Breast epithelium (tissue), 4 donors: ENCODE measurements at places on chromosomes 2 and 18. TPM values are rescaled to one million over a fixed set of nuclear protein-coding genes. Genes with fewer than 3 reads are reported as not detected.

- H3K27ac ChIP-seq = no peak overlapping the region
- no peak overlapping the region for H3K4me3 ChIP-seq
- no peak for DNase-seq
- no peaks in the 10 kb centered on the region for H3K36me3 ChIP-seq
These were observed 6.6 kb upstream of the OXER1 start for GRCh38 chr2:42770288-42771131.

- no peak overlapping the region for H3K27ac ChIP-seq
- no peaks in the 10 kb centered on the region for H3K36me3 ChIP-seq
- H3K27me3 ChIP-seq = no peaks in the 10 kb centered on the region
These were observed 234.5 kb downstream of the HDAC4 start for GRCh38 chr2:239166201-239166834.

- no peak for DNase-seq
- no peak overlapping the region for H3K4me3 ChIP-seq
- no peaks in the 10 kb centered on the region for H3K36me3 ChIP-seq
- H3K27ac ChIP-seq = no peak overlapping the region
These were observed 397.8 kb downstream of the METTL4 start for GRCh38 chr18:2173486-2173885.

GRCh38 chr2:44098891-44099290 lies 69.8 kb upstream of the PPM1B start:
- H3K27me3 ChIP-seq = no peaks in the 10 kb centered on the region
- no peak overlapping the region for H3K27ac ChIP-seq
- no peaks in the 10 kb centered on the region for H3K4me1 ChIP-seq
- H3K36me3 ChIP-seq = no peaks in the 10 kb centered on the region
- H3K4me3 ChIP-seq = no peak overlapping the region

- no peaks in the 10 kb centered on the region for H3K27me3 ChIP-seq
- H3K4me3 ChIP-seq = peak overlapping the region; percentile 31
- H3K36me3 ChIP-seq = no peaks in the 10 kb centered on the region
- H3K4me1 ChIP-seq = no peaks in the 10 kb centered on the region
- DNase-seq = peak; percentile 40
These were observed 12.7 kb downstream of the NEU4 start for GRCh38 chr2:241821460-241822263.

- no peak for DNase-seq
- no peaks in the 10 kb centered on the region for H3K4me1 ChIP-seq
- H3K36me3 ChIP-seq = no peaks in the 10 kb centered on the region
- H3K4me3 ChIP-seq = no peak overlapping the region
These were observed 835.7 kb downstream of the DCDC2C start for GRCh38 chr2:4539121-4539520.

DNA sequence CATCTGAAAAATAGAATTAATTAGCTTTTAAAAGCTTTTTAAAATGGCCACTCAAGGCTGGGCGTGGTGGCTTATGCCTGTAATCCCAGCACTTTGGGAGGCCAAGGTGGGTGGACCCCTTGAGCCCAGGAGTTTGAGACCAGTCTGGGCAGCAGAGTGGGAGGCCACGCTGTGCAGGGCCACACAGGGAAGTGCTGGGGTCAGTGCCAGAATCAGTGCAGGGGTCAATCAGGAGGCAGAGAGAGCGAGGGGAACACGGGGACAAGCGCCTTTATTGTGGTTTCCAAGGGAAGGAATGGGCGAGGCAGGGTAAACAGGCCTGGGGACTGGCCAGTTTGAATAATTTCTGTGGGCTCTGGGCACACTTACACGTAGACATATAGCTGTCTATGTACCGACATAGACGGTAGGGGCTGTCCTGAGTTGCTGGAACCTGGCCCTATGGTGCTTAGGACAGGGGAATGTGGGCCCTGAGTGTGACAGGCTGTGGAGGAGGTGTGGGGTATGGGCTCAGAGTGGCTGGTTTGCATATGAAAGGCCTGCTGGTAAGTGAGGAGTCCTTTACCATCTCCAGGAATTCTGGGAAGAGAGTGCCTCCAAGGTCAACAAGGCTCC lies 42.9 kb downstream of the DYSF start:
- H3K27ac ChIP-seq = no peak overlapping the region
- H3K4me3 ChIP-seq = no peak overlapping the region
- H3K27me3 ChIP-seq = no peaks in the 10 kb centered on the region
- H3K36me3 ChIP-seq = no peaks in the 10 kb centered on the region
- no peak for DNase-seq
- no peaks in the 10 kb centered on the region for H3K4me1 ChIP-seq

DNA sequence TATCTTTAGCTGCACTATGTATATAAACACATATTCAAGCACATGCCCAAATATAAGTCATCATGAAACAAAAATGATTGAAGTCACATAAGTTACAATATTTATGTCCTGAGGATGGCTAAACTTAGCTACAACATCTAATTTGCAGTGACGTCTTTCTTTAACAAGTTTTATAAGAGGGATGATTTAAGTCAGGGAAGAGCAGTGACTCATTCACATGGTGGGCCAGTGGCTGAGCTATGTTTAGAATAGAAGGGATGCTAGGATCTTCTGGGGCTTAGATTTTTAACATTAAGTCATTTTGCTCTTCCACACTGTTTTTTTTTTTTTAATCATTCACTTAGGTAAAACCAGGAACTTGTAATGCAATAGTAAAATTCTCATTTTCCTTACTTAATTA lies 22.3 kb downstream of the ADCYAP1 start:
- H3K27me3 ChIP-seq = peaks cover 4% of the 10 kb centered on the region
- no peaks in the 10 kb centered on the region for H3K4me1 ChIP-seq
- H3K27ac ChIP-seq = no peak overlapping the region
- no peak overlapping the region for H3K4me3 ChIP-seq

DNA sequence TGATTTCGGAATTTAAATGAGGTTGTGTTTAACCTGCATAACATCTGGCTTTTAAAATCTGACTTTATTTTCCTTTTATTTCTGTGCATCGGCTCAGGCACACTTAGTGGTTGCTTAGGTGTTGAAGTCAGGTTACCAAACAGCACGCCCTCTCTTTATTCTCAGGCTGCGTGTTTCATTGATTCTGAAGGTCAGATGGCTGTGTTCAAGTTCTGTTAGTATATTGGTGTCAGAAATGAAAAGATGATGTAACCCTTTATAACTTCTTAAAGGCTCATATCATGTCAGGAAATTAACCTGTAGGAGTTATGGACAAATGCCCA lies 246.5 kb downstream of the LDLRAD4 start:
- no peak overlapping the region for H3K27ac ChIP-seq
- no peaks in the 10 kb centered on the region for H3K36me3 ChIP-seq
- H3K27me3 ChIP-seq = no peaks in the 10 kb centered on the region
- H3K4me1 ChIP-seq = no peaks in the 10 kb centered on the region

DNA sequence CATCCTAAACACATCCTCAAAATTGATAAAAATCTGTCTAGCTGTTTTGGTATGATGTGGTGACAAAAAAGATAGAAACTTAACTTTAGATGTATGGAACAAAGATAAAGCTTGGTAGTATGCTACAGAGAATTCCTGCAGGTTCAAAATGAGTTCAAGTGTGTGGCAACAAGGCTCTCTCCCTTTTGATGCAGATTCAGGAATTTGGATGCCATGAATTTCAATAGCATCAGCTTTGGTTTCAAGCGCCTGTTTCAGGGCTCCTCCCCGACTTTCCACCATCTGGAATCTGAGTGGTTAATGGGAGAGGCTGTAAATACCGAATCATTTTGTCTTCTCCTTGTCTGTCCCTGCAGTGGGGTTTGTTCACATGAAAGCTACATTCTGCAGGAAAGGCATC lies 180.6 kb downstream of the MTX2 start:
- H3K4me3 ChIP-seq = no peak overlapping the region
- H3K27me3 ChIP-seq = no peaks in the 10 kb centered on the region
- no peaks in the 10 kb centered on the region for H3K4me1 ChIP-seq
- DNase-seq = no peak
- no peaks in the 10 kb centered on the region for H3K36me3 ChIP-seq
- H3K27ac ChIP-seq = no peak overlapping the region

- H3K4me1 ChIP-seq = no peaks in the 10 kb centered on the region
- no peaks in the 10 kb centered on the region for H3K27me3 ChIP-seq
- no peak overlapping the region for H3K4me3 ChIP-seq
- no peak for DNase-seq
These were observed 98.6 kb downstream of the MSH2 start for GRCh38 chr2:47501374-47502200.

- no peak for DNase-seq
- H3K36me3 ChIP-seq = no peaks in the 10 kb centered on the region
- no peak overlapping the region for H3K27ac ChIP-seq
- H3K4me3 ChIP-seq = no peak overlapping the region
- H3K4me1 ChIP-seq = no peaks in the 10 kb centered on the region
These were observed 230.8 kb upstream of the LINC00305 start for GRCh38 chr18:64379662-64380061.

DNA sequence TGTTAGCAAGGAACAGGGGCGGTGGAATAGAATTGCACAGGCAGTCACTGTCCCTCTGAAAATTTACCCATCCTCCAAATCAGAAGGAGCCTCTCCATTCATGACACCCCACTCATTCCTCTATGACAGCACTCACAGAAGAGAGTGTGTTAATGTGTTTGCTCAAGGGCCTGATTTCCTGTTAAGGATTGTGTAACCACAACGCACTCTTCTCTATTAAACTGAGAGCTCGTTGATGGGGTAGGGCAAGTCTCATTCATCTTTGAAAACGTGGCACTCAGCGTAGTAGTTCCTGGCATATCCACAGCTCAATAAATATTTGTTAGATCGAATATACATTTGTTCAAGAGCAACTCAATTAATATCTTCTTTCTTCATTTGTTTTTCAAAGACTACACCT lies 106.4 kb downstream of the VAPA start:
- no peak overlapping the region for H3K4me3 ChIP-seq
- no peaks in the 10 kb centered on the region for H3K27me3 ChIP-seq
- H3K27ac ChIP-seq = no peak overlapping the region

DNA sequence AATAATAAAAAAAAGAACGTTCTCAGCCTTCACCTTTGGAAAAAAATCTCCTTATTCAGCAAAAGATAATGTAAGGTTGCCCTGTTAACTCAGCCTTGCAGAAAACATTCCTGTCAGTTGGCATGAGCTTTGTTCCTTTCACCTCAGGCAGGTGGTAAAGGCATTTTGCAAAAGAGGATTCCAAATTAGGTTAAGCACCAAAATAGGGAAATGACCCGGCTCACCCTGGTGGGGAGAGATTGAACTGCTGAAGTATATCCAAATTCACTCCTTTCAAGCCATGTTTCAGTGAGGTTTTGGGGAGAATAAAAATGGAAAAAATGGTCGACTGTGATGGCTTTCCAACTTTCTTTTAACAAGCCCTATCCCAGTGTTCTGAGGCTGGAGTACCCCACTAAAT lies 1988.8 kb upstream of the PIK3C3 start:
- H3K36me3 ChIP-seq = no peaks in the 10 kb centered on the region
- H3K27me3 ChIP-seq = no peaks in the 10 kb centered on the region
- no peaks in the 10 kb centered on the region for H3K4me1 ChIP-seq
- DNase-seq = peak; percentile 27

DNA sequence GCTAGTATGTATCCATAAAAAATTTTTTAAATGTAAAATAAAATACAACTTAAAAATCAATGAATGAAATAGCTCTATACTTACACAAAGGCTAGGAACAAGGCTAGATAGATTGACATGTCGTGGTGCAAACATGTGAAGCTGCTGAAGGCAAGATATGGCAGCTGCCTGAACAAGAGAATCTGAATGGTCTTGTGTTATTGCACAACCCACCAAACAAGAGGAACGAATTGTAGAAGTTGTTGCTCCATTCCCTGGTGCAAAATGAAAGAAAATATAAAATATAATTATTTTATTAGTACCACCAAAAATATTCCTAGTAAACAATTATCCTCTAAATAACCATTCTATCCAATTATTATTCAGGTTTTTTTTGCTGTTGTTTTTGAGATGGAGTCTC lies 46.4 kb downstream of the HEATR5B start:
- DNase-seq = no peak
- no peak overlapping the region for H3K4me3 ChIP-seq
- no peak overlapping the region for H3K27ac ChIP-seq

GRCh38 chr18:45007531-45007930 lies 326.8 kb downstream of the SETBP1 start:
- no peak overlapping the region for H3K27ac ChIP-seq
- no peaks in the 10 kb centered on the region for H3K4me1 ChIP-seq
- no peak for DNase-seq
- no peak overlapping the region for H3K4me3 ChIP-seq
- H3K36me3 ChIP-seq = no peaks in the 10 kb centered on the region

DNA sequence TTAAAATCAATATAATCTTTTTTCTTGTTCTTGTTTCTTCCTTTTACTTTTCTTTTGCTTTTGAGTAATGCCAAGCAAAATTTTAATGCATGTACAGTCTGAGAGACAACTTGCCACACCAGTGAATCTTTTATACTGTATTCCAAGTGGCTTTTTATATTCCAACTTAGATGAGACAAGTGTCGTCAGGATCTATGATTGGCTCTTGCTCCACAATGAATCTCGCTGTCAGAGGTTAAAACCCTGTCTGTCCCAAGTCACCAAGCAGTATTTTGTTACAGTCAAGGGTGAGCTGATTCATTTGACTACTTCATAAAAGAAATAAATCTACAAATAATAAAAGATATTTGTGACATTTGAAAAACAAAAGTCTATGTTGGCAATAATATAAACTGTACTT lies at the start of gene MSTN:
MSTN (minus strand) TSS at position 129 of the 400 bp plus-strand sequence. CDS start 133 bp downstream, outside the sequence.
- DNase-seq = no peak
- H3K4me1 ChIP-seq = no peaks in the 10 kb centered on the region
- no peaks in the 10 kb centered on the region for H3K27me3 ChIP-seq

DNA sequence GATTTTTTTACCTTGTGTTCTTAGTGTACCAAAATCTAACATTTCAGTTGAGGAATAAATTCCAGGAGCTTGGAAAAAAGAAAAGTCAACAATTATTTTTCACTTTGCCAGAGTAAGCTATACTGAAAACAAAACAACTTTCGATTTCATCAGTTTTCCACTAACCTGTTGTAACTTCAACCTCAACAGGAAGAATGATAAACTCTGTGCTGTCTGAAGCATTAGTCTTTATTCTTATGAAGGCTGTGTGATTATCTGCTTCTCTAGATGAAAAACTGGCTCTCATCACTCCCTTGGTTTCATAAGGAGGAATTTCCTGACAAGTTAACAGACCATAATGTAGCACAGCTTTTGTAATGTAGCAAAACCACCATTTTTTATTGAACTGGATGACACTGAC lies 121.2 kb downstream of the ZAP70 start:
- no peak overlapping the region for H3K4me3 ChIP-seq
- DNase-seq = no peak
- H3K36me3 ChIP-seq = no peaks in the 10 kb centered on the region
- no peaks in the 10 kb centered on the region for H3K4me1 ChIP-seq

The ALPG gene
- total RNA-seq = not detected

The WDR54 gene
- 6.7 TPM for total RNA-seq

The LRRTM1 gene
- total RNA-seq = not detected

The SERPINB10 gene
- not detected for total RNA-seq

The MOGAT1 gene
- total RNA-seq = 0.98 TPM

The VWA3B gene
- not detected for total RNA-seq

The RNF125 gene
- 4.5 TPM for total RNA-seq

The PRKAG3 gene
- total RNA-seq = not detected

The TXNDC2 gene
- 0.16 TPM for total RNA-seq

The CFAP221 gene
- total RNA-seq = 0.98 TPM
